Myocyte (in vitro differentiated cells): ENCODE measurements at places on chromosomes 11 and 22. TPM values are rescaled to one million over a fixed set of nuclear protein-coding genes. Genes with fewer than 3 reads are reported as not detected.

GAL gene
- total RNA-seq: not detected in 2 replicates

CD3G gene
- total RNA-seq: not detected in 2 replicates

TMEM132A gene
- total RNA-seq: 76.1 and 94.4 TPM in 2 replicates

CHST1 gene
- 0.05 and 0.21 TPM in 2 replicates for total RNA-seq

DLG2 gene
- 7.9 and 9.5 TPM in 2 replicates for total RNA-seq

MFNG gene
- 0.51 and 0.68 TPM in 2 replicates for total RNA-seq

MMP10 gene
- total RNA-seq: not detected in 2 replicates

C11orf42 gene
- total RNA-seq: not detected in 2 replicates

THY1 gene
- total RNA-seq: 107 and 112 TPM in 2 replicates

CWF19L2 gene
- 11.3 and 11.6 TPM in 2 replicates for total RNA-seq

MYOD1 gene
- total RNA-seq: 398 and 510 TPM in 2 replicates

OR4A16 gene
- total RNA-seq: not detected in 2 replicates

GGTLC3 gene
- total RNA-seq: 0.52 TPM in 1 of 2 replicates, not detected in the other

OR56A1 gene
- 0.05 TPM in 1 of 2 replicates, not detected in the other for total RNA-seq

ARVCF gene
- 26.2 and 37.7 TPM in 2 replicates for total RNA-seq
